ENCODE measurements at places on chromosomes 1 and 21.

DNA sequence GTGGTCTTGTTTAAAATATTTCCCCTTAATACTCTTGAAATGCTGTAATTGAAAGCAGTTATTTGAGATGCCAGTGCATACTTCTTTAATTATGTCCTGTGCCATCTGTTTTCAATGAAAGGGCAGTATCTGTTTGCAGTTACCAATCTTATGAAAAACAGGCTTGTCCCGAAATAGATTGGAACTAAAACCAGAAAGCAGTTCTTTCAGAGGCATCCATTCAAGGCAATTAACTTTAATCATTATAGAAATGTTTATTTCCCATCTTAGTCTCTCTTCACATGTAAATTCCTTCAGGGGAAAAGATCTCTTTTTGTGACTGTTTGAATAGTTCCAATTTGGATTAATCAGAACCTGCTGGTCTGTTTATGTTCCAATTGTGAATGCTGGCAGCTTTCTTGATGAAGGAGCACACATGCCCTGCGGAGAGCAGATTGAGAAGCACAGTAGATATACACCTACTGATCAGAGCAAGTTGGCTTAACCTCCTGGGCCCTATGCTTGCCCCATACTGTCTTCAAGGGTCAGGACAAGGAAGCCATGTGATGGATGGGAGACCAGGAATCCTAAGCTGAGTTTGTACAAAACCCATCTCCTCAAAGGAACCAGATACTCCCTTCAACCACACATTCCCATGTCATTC, 41.6 kb upstream of the MROH9 start:
- DNase-seq = no peak

- no peak for DNase-seq
Measured at GRCh38 chr1:203478231-203478630, 2.6 kb downstream of the PRELP start.

DNA sequence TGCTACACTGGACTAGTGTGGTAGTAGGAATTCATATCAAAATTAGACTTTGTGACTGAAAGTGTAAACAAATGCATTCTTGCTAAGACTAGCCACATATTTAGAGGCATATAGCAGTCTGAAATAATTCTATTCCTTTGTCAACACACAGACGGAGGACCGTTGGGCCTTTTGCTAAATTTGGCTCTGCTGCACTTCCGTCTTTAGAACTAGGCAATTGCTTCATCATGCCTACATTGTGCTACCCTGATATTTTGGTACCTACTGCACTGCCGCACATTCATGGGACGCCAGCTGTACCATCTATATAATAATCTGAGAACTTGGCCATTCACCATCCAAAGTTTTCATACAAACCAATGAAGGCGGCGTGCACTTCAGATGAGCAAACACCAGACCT, 346.8 kb downstream of the KIF26B start:
- no peak for DNase-seq

- DNase-seq = no peak
Measured at GRCh38 chr1:168693197-168693871, 35.7 kb downstream of the DPT start.

GRCh38 chr21:43588957-43589356, 70.3 kb downstream of the HSF2BP start:
- DNase-seq = no peak

All from GM12892 (cell line).